ENCODE measurements at places on chromosomes 1 and 21. TPM values are rescaled to one million over a fixed set of nuclear protein-coding genes. Genes with fewer than 3 reads are reported as not detected.

The RNF186 gene
- total RNA-seq = not detected

The SPRR4 gene
- not detected for total RNA-seq

The LENEP gene
- not detected for total RNA-seq

The AMY1A gene
- not detected for total RNA-seq

The ATP5PB gene
- total RNA-seq = 248 TPM

The AMY1B gene
- not detected for total RNA-seq

All from A549 treated with dexamethasone at 1 μM for 4 hours (cell line).